ENCODE measurements at places on chromosomes 16 and 17. TPM values are rescaled to one million over a fixed set of nuclear protein-coding genes. Genes with fewer than 3 reads are reported as not detected.

Gene IRF8
- total RNA-seq = 30.3 TPM

Gene TEKT1
- total RNA-seq = not detected

- no peak for DNase-seq
Observed at GRCh38 chr17:81242421-81243332, 3.6 kb downstream of the NDUFAF8 start.

GRCh38 chr16:89033304-89033703 is 56.3 kb upstream of the CBFA2T3 start:
- DNase-seq = no peak

DNA sequence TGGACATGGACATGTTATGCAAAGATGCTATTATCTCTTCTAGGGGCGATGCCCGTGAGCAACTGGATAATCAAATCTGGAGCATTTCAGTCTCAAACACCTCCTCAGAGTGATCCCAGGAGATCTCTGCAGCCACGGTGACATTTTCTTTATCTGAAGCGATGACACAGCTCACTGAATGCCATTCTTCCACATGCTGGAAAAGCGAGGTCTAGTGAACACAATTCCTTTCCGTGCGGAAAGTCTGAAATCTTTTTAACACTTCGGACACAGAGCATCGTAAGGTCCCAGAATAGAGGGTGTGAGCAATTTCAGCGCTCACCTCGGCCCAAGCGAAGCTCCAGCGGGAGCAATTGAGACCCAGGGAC is 531 bp upstream of the HASPIN start:
- DNase-seq = no peak

Measured in naive thymus-derived CD4-positive, alpha-beta T cell (primary cell).